Fibroblast of the conjunctiva (primary cell): ENCODE measurements at places on chromosomes 7 and 10.

DNA sequence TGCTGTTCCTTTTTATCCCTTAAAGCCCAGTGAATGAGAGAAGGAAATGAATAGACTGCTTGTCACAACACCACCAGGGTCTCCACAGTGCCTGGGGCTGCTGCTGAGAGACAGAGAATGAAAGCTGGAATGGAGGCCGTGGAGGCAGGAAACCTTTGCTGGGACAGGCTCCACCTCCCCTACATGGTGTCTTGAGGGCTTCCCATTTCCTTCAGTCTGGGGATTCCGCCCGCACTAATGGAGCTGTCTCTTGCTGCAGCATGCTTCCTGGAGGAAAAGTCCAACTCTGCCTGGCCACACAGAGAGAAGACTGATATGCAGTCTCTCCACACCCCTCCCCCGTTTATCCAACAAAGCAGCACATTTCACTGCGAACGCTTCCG lies 54.5 kb downstream of the LRRC4 start:
- DNase-seq: no peak

DNA sequence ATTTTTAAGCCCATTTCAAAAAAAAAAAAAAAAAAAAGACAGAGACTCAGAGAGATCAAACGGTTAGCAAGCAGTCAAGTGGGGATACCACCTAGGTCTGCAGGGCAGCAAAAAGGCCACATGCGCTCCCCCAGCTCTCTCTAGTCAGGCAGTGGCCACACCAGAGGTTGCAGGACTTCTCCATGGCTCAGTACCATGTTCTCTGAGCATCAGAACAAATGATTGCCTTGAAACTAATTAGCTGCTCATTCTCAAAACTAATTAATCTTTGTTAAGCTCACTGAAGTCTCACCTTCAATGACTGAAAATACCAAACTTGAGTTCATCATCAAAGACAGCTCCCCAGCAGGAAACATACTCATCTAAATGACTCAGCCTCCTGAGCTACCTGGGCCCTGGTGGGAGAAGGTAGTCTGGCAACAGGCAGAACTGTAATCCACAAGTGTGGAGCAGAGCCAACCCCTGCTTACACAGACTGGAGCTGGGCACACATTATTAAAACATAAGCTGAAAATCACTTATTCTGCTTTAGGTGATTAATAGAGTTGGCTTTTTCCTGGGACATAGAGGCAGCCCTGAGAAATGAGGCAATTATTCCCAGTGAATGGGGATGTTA lies 319.6 kb downstream of the GRID1 start:
- DNase-seq: no peak

GRCh38 chr7:107332488-107333269 lies 137.2 kb upstream of the GPR22 start:
- DNase-seq: no peak

GRCh38 chr7:10720042-10720441 lies 253.6 kb upstream of the PHF14 start:
- no peak for DNase-seq

DNA sequence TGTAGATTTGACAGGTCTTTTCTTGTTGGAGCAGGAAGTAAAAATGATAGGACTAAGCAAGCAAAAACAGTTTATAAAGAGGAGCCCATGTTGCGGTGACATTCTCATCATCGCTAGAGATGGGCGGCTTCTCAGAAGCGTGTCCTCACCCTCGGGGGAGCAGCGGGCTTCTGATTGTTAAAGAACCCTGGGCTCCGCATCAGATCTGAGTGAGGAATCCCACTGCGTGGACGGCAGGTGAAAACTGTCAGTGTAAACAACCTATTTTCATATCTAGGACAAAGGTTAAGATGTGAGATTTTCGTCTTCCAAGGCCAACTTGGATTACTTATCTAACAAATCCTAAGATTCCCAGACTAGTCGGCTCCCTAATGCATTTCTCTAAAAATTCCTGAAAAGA lies 177.6 kb downstream of the ADARB2 start:
- DNase-seq: no peak

DNA sequence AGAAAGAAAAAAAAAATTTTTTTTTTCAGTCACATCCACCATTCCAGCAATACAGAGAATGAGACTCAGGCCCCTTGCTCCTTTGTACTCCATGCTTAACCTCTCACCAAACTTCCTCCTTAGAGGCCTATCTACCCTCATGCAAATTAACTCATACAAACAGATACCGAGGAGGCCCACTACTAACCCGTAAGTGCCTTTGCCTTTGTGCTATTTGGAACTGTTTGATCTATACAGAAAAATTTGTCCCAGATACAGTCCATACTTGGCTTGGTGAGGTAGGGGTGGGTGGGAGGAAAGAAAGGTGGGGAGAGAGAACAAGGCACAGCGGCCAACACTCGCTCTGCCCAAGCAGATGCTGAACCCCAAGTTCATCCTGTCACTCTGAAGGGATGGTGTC lies 87.8 kb upstream of the DUSP5 start:
- no peak for DNase-seq
